NCI-H1092 treated with DMSO at 0.1 percent for 48 hours (cell line): ENCODE measurements at places on chromosomes 12 and 14.
A peak's percentile ranks its signal among the peaks of the same experiment; 100 is the strongest.

DNA sequence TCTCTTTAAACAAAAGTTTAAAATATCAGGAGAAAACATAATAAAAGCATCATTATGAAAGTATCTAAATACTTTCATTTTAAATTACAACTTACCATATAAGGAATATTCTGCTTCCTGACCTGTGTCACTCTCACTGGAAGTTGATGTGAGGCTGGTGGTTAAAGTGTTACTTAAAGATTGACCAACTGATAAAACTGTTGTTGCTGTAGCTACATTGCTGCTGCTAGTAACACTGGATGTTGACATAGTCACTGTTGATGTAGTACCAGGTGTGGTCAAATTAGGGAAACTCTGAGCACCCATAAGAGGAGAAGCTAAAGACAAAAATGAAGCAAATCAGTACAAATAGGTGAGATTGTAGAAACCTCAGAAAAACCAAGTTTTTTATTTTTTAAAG lies 79.9 kb downstream of the HECTD1 start:
- DNase-seq: no peak

- no peak for DNase-seq
Observed at GRCh38 chr12:61915420-61915819, 344.8 kb upstream of the USP15 start.

- no peak for DNase-seq
Observed at GRCh38 chr12:53064613-53065436, 14.4 kb downstream of the SPRYD3 start.

DNA sequence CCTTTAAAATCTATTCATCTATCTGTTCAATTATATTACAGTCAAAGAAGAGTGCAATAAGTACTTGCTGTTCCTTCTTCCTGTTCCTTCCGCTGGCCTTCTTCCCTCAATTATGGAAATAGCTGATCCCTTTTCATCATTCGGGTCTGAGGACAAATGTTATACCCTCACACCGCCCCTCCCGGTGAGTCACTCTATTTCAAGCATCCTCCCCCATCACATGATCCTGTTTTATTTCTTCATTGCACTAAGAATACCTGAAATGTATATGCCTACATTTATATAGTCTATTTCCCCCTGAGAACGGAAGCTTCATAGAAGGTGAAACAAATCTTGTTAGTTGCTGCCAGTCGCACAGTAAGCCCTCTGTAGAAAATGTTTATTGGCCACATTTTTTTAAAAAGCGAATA lies 2.5 kb downstream of the SLC38A1 start:
- peak; percentile 68 for DNase-seq

DNA sequence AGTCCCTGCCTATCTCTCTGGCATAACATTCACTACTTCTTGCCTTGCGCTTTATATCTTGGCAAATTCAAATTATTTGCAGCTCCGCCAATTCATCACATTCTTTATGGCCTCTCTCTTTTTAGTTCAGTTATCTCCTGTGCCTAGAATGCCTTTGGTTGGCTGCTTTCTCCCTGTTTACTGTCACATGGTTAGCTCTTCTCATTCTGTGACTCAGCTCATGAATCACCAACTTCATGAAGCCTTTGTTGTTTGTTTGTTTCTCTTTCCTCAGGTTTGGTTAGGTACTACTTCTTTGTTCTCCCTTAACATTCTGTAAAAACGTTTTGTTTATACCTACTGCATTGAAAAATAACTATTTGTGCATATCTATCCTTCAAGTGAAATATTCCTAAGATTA lies 376.5 kb upstream of the GARIN6 start:
- no peak for DNase-seq

- DNase-seq: no peak
Observed at GRCh38 chr12:9319044-9319841, 111.0 kb upstream of the PZP start.

GRCh38 chr12:93780101-93780641 lies 103.0 kb downstream of the CRADD start:
- DNase-seq: no peak

GRCh38 chr12:67910360-67911274 lies 78.6 kb upstream of the IFNG-AS1 start:
- no peak for DNase-seq

DNA sequence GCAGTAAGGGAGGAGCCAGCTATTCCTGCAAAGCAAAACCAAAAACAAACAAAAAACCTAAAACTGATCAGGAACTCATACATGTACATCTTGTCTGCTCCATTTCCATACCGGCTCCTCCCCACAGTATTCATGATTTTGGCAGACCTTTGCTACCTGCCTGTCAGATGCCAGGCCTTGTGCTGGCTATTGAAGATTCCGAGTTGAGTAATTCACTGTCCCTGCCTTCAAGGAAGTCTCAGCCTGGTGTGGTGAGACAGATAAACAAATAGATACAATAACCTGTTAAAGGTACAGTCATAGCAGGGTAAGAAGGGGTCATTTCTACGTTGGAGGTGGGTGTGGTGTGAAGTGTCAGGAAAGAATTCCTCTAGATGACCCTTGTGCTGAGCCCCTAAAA lies 42.7 kb downstream of the SUSD6 start:
- no peak for DNase-seq
